ENCODE measurements at places on chromosomes 4 and X.

DNA sequence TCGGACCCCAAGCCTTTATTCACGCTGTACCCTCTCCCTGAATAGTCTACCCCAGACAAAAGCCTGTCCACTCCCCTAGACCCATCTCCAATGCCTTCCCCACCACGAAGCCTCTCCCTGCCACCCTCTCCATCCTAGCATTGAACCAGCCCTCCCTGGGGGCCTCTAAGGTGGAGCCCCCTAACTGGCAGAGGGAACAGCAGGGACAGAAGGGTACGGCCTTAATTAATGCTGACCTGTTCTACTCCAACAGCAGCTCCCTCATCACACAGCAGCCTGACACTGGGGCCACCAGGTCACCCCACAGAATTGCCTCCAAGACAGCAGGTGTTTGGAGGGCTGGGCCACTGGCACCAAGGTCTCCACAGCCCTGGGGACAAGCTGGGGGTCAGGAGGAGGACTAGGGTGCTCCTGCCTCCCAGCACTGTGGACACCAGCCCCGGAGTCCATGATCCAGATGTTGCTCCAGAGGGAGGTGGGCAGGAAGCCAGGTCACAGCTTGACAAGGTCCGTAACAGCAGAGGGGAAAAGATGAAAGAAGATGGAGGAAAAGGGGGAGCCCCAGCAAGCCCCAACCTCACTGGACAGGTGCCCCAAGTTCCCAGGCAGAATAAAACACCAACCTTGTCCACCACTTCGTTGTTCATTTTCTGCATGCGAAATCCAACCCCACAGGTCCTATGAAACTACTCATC, 3.7 kb downstream of the CRMP1 start:
- no peak for DNase-seq

DNA sequence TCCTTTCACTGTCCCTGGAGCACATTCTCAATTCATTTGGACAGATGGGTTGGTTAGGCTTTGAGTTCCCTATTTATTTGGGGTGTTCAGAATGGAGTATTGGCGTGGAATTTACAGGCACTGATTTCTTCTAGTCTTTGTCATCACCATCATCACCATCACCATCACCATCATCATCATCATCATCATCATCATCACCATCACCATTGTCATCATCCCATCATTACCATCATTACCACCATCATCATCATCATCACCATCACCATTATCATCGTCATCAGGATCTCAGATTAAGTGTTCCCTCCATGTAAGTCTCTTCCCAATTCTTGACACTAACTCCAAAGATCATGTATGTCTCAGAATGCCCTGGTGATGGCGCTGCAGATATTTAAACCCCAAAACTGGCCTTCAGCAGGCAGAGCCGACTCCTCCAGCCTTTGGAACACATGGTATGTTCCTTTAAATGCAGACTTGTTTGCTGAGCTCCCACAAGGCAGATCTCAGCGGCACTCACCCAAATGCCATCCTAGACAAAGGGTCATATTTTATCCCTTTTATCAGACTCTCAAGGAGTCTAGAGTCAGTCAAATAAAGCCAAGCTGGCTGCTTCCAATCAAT, 19.8 kb upstream of the FAM9A start:
- no peak for DNase-seq

GRCh38 chr4:53651156-53651735, 60.0 kb upstream of the LNX1 start:
- no peak for DNase-seq

DNA sequence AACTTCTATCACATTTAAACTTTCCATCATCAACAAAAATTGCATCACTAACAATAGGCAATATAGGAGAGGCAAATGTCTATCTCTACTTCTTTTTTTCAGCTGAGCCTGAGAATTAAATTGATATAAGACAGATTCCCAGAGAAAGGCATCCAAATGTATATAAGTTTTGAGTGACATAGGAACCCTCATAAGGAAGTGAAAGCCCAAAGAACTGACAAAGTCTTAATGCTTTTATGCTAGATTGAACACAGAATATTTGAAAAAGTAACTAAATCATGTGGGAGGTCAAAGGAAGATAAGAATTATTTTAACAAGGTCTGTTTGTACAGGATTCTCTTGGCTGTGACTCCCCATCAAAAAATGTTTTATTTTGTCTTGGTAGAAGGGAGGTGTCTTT, 714.9 kb downstream of the GRXCR1 start:
- DNase-seq: no peak

GRCh38 chr4:23717528-23718248, 172.2 kb downstream of the PPARGC1A start:
- DNase-seq: peak; percentile 34

DNA sequence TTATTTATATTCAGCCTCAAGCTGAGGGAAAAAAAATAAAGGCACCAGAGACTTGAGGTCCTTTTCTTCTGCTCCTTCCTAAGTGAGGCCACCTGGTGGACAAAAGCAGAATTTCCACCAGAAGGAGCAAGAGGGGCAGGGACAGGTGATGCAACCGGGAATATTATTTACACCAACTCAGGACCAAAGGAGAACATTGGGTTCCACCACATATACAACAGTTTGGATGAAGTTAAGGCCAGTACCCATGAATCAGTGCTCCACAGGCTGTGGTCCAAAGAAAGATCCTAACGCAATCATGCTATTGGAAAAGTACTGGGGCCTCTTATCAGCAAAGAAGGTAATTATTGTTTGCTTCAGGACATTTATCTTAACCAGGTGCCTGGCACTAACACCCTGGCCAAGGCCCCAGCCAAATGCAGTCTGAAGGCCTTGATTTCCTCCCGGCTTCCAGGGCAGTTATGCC, 57.4 kb downstream of the TSC22D3 start:
- DNase-seq: peak; percentile 91

- no peak for DNase-seq
Observed at GRCh38 chr4:57148177-57148576, 38.0 kb upstream of the IGFBP7 start.

- no peak for DNase-seq
Observed at GRCh38 chr4:11813951-11814446, 385.3 kb upstream of the HS3ST1 start.
